Stimulated activated CD4-positive, alpha-beta T cell treated with anti-CD3 and anti-CD28 coated beads, Interleukin-1b, Interleukin-23, amount 100 ng/mL, for 48 hours (primary cell): ENCODE measurements at places on chromosomes 16 and 17.
A peak's percentile ranks its signal among the peaks of the same experiment; 100 is the strongest.

DNA sequence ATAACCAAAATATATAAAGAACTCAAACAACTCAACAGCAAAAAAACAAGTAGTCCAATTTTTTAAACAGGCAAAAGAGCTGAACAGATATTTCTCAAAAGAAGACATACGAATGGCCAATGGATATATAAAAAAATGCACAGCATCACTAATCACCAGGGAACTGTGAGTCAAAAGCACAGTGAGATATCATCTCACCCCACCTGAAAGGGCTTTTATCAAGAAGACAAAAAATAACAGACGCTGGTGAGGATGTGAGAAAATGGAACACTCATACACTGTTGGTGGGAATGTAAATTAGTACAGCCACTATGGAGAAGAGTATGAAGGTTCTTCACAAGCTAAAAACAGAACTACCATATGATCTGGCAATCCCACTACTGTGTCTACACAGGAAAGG is 7.4 kb downstream of the XYLT1 start:
- DNase-seq = no peak

- DNase-seq = no peak
Observed at GRCh38 chr17:49003557-49004511, 6.6 kb downstream of the IGF2BP1 start.

DNA sequence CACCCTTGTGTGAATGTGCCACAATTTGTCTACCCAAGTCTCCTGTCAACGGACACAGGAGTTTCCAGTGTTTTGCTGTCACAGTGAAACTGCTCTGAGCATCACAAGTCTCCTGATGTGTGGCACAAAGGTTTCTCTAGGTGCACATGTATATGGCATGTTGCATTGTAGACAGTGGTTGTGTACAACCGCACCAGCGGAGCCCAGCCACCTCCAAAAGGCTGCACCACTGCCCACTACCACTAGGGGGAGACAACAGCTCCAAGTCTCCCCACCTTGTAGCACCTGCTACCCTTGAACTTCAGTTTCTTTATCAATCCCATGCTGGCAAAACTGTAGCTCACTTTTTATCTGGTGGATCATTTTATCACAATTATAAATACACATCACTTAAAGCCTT is 95.5 kb upstream of the ZNF469 start:
- peak; percentile 29 for DNase-seq

GRCh38 chr17:63369233-63369632 is 76.9 kb downstream of the CYB561 start:
- DNase-seq = no peak

- DNase-seq = no peak
Observed at GRCh38 chr16:67996666-67997065, 2.6 kb downstream of the DPEP2 start.

DNA sequence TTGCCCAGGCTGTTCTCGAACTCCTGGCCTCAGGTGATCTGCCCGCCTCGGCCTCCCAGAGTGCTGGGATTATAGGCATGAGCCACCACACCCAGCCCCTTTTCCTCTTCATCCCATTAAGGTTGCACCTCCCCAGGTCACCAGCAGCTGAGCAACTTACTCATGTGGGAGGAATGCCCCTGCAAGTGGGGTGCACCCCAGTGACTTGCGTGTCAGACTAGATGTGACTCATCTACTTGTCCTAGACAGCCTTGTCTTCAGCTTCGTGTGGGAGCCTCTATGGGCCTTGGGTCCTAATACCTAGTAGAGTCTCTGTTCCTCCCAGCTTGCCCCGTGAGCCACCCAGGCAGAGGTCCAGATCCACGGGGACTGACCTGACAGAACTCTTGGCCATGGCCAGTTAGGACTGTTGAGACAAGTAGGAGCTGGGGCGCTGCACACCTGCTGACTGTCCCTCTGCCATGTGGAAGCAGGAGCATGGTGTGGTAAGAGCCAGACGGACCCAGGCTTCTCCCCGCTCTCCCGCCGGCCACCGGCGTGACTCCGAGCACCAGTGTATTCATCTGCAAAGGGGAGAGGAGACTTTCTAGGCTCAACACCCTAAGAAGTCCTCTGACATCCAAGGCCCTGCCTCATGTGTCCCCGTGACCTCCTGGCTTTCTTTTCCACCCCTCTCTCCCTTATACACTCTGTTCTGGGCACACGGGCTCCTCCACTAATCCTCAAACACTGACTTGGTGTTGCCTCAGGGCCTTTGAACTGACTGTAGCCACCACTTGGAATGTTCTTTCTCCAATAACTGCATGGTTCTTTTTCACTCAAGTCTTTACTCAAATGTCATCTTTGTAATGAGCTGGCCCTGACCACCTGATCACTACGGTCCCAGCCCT is 11.6 kb upstream of the CBX4 start:
- DNase-seq = no peak

GRCh38 chr16:48347980-48348379 is 37.2 kb downstream of the SIAH1 start:
- DNase-seq = no peak

DNA sequence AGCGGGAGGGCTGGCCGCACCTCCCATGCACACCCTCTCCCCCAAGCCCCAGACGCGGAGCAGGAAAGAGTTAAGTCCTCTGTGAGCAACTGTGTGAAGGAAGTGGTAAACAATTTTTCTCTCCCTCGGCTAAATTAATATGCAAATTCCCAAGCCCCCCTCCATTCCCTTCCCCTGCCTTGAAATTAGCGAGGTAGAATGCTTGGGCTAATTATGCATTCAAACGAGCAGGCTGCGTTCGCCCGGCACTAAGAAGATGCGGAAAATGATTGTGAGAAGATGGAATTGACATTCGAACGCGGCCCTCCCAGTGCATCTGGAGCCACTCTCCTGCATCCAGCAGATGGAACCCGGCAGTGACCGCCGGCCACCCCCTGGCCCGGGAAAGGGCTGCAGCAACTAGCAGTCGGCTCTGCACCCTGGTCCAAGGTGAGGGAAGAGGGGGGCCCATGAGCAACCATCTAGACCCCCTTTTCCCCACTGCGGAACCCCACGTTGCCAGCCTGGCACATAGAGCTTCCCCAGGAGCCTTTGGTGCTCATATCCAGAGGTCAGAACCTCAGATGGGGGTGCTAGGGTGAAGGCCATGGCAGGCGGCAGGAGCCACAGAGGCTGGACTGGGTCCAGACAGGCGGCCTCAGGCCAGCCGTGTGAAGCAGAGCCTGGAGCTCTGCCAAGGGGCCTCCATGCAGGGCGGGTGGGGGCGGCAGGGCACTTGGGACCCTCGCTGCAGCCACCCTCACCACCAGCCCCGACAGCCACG is 49.1 kb upstream of the ACSF3 start:
- no peak for DNase-seq

GRCh38 chr17:1651559-1651844 is 1.8 kb upstream of the RILP start:
- no peak for DNase-seq

DNA sequence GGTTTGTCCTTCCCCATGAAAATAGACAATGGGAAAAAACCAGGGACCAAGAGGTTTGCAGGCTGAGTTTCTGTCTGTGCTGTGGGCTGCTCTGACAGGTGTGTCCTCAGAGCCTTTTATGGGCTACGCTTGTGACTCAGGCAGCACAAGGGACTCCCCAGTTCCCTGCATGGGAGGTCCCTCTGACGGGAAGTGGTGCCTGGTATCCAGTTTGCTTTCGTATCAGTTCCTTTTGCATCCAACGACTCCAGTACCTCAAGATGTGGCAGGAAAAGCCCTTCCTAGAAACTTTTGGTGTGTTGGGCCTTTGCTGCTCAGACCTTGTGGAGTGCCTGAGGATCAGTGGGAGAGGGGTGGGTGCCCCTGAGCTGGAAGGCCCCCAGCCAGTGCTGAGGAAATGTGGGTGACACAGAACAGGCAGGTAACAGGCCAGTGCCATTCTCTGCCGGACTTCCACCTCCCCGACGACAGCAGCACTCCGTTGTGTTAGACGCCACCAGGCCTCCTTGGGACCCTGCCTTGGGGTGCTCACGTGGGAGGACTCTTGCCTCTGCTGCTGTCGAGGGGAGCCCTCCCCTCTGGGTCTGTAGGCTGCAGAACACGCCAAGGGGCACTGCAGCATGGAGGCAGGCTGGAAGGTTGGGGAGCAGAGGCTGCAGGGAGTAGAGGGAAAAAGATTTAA is 38.4 kb upstream of the IRF8 start:
- DNase-seq = peak; percentile 10

- no peak for DNase-seq
Observed at GRCh38 chr16:56748191-56748590, 18.3 kb downstream of the NUP93 start.

GRCh38 chr16:69166946-69167930 is 19.7 kb upstream of the SNTB2 start:
- DNase-seq = peak; percentile 16

- no peak for DNase-seq
Observed at GRCh38 chr16:85474621-85475217, 138.4 kb upstream of the GSE1 start.

GRCh38 chr16:79334127-79334526 is 266.4 kb downstream of the MAF start:
- DNase-seq = peak; percentile 46

DNA sequence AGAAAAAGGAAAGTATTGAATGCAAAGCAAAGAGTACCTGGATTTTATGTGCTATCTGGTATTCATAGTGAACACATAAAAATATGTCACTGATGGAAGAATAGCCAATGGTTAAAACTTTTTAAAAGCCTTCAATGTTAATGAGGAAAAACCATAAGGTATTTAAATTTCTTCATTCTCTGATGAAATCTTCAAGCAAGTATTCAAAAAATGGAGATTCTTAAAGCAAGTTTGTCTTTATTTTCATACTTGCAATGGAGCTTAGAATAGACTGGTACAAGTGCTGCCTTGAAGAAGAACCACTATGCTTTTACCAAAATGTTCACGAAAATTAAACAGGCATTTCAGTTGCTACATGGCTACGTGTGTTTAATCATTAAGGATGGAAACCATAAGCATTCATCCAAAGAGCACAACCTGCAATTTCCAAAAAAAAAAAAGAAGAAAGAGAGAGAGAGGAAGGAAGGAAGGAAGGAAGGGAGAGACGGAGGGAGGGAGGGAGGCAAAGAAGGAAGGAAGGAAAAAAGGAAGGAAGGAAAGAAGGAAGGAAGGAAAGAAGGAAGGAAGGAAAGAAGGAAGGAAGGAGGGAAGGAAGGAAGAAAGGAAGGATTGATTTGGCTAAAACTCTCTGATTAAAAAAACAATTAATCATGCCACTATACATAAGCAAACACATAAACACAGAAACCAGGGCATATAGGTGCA is 17.6 kb downstream of the HS3ST3A1 start:
- no peak for DNase-seq

DNA sequence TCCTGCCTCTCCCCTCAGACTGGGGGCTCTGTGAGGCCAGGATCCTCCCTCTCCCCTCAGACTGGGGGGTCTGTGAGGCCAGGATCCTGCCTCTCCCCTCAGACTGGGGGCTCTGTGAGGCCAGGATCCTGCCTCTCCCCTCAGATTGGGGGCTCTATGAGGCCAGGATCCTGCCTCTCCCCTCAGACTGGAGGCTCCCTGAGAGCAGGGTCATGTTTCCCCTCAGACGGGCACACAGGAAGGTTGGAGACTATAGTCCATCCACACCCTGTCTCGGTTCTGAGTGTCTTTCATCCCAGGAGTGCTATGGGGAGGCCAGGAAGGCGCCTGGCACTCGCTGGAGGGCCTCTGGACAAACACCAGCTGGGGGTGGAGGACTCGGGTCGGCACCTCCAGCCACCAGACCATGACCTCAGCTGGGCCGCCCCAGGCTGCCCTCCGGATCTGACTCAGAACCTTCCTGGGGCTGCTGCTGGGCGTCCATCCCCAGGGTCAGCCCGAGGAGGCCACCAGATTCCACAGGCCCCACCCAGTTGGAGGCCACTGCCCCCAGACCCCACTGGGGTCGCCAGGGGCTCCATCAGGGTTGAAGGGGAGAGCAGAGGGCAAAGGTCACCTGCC is 21.9 kb upstream of the DLX4 start:
- no peak for DNase-seq
